ENCODE measurements at places on chromosomes 3 and 15.

DNA sequence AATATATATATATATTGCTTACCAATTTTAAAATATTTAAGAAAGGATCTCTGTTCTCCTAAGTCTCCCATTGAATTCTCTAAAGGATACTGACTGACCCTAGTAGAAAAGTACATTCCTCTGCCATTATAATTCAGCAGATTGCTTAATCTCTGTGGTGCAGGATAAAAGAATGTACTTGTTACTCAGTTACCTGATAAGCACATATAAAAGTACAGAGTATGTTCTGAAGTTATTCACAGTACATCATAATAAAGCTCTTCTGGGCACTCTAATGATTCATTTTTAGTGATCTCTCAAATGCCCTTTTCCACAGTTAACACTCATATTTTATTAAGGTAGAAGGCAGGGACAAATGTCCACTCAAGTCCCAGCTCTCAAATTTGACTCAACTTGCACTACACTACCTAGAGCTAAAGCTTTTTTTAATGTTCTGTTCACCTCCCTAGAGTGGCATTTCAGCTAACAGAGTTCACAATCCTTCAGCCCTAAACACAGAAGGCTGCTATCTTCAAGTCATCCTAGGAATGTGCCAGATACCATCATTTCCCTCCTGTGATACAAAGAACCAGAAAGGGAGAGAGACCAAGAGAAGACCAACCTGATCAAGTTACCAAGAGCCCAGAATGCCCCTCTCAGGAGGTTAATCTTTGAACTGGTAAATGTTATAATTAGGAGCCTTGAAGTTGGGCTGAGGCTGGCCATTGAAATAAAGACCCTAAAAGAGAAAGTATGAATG lies 53.3 kb downstream of the MEIS2 start:
- DNase-seq, result no peak

DNA sequence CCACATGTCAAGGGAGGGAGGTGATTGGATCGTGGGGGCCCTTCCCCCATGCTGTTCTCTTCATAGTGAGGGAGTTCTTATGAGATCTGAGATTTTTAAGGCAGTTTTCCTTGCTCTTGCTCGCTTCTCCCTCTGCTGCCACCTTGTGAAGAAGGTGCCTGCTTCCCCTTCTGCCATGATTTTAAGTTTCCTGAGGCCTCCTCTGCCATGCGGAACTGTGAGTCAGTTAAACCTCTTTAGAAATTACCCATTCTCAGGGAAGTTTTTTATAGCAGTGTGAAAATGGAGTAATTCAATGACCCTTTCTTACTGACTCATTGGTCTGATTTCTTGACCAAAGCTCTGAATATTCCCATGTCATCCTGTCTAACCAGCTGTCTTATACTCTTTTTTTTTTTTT lies 484.4 kb upstream of the TPRG1 start:
- no peak for DNase-seq

DNA sequence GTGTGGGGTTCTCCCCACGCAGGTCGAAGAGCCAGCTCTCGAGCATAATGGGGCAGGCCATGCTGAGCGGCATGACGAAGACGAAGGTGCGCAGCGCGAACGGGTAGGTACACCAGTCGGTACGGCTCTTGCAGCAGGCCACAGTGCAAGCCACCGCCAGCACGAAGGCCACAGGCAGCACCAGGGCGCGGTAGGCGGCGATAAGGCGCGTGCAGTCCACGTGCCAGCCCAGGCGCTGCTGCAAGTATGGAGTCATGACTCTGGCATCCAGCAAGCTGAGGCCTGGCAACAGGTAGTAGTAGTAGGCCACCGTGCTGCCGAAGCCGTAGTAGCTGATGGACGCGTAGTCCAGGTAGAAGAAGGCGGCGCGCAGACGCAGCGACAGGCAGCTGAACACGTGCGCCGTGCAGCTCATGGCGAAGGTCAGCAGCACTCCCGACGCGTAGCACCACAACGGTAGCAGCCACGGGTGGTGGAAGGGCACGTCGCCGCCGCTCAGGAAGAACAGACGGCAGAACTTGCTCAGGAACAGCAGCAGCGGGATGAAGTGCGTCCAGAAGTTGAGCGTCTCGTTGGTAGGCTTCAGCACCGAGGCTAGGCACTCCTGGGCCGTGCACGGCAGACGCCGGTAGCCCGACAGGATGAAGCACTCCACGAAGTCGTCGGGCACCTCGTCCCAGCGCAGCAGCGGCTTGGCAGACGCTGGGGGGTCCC lies 797 bp downstream of the PAQR9 start:
- DNase-seq, result no peak

DNA sequence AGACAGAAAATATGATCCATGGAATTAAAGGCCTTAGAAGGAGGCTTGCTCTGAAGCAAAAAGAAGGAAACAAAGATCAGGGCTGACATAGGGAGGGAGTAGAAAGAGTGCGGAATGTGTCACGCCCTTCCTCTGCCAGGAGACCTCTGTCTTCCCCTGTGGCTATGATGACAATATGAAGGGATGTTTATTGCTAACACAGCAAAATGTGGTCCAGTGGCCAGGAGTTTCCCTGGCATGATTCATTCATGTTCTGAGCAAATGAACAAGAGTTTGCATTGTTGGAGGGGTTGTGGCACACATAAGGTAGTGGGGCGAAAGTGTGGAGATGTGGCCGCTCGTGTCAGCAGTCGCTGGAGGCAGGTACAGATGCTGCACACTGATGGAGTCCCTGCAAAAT lies 169.4 kb downstream of the SHQ1 start:
- DNase-seq, result no peak

- no peak for DNase-seq
These were observed 436.3 kb upstream of the CBLB start for GRCh38 chr3:106305127-106305526.

- no peak for DNase-seq
These were observed 4.5 kb upstream of the SLCO2A1 start for GRCh38 chr3:134034005-134034785.
